ENCODE measurements at places on chromosomes 5 and 9.
A peak's percentile ranks its signal among the peaks of the same experiment; 100 is the strongest.

DNA sequence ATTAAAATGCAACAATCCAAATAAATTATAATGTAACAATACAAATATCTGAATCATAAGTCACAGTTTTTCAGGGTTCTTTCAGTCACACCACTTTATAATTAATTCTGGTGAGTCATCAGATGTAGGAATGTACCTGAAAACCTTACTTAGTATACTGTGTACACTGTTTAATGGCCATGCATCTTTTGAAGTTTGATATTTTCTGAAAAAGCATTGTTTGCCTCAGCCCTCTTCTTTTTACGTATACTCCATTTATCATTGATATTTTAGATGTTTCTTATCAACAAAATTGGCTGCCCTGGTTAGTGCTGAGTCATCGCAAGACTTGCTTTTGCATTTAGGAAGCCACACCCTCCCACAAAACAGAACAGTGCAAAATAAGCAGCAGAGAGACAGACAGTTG, 218.6 kb downstream of the PJA2 start:
- DNase-seq, result peak; percentile 20

- DNase-seq, result no peak
Observed at GRCh38 chr9:121289026-121289771, 21.2 kb downstream of the GSN start.

DNA sequence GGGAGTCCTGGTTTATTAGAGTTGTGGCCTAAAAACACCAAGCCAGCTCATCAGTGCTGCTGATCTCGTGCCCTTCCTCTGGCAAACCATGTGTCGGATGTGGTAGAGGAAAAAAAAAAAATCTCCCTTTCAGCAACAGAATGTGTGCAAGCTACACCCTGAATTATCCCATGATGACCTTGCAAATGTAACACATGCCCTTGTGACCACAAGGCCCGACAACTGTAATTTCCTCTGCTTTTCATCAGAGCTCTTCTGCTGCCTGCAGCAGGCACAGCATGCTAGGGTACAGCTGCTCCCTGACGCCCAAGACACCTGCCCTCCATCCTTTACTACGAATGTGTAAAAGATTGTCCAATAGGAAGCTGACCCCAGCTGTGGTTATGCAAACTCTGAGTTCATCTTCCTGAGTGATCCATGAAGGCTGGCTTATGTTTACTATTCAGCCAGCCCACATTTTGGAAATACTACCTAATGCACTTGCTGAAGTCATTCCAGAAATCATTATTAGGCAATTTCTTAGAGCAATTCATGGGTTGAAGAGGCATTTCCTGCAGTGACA, 14.6 kb upstream of the BNC2 start:
- no peak for DNase-seq

- no peak for DNase-seq
Observed at GRCh38 chr9:20225826-20226225, 396.5 kb downstream of the MLLT3 start.

DNA sequence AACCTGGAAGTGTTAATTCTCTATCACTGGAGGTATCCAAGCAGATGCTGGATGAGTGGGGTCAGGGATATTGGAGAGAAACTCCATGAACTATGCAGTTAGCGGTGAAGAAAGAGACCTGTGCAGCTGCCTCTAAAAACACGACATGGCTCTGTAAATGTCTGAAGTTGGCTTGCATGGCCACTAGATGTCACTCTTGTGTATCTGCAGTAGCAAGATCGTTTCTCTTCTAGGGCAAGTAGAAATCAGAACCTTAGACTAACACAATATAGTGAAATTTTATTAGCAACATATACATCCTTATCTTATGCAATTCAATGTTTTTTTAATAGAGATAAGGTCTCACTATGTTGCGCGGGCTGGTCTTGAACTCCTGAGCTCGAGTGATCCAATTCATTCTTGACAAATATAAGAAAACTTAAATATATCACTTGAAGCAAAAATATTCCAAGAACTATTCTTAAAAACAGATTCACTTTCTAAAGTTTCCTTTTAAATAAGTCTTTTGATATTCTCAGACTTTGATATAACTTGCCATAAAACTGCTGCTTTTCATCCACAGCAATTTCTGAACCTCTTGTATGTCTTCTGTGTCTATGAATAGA, 2.9 kb downstream of the OR2S2 start:
- peak; percentile 20 for DNase-seq

- DNase-seq, result no peak
Observed at GRCh38 chr5:43699910-43700309, 96.9 kb downstream of the NNT start.

- no peak for DNase-seq
Observed at GRCh38 chr5:1853531-1853930, 29.2 kb downstream of the IRX4 start.

- no peak for DNase-seq
Observed at GRCh38 chr9:84331119-84331809, 9.3 kb downstream of the SLC28A3 start.

GRCh38 chr5:108801776-108802175, 54.1 kb downstream of the FER start:
- no peak for DNase-seq

DNA sequence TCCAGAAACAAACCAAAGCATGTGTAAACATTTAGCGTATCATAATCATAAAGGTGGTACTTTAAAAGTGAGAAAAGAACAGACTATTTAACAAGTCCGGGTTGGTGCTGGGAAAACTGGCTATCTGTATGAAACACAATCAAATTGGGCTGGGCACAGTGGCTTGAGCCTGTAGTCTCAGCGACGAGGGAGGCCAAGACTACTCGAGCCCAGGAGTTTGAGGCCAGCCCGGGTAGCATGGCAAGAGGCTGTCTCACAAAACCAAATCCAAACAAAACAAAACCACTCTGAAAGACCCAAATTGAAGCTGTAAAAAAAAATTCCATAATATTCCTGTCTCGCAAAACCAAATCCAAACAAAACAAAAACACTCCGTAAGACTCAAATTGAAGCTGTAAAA, 4.3 kb downstream of the MRNIP start:
- DNase-seq, result no peak

DNA sequence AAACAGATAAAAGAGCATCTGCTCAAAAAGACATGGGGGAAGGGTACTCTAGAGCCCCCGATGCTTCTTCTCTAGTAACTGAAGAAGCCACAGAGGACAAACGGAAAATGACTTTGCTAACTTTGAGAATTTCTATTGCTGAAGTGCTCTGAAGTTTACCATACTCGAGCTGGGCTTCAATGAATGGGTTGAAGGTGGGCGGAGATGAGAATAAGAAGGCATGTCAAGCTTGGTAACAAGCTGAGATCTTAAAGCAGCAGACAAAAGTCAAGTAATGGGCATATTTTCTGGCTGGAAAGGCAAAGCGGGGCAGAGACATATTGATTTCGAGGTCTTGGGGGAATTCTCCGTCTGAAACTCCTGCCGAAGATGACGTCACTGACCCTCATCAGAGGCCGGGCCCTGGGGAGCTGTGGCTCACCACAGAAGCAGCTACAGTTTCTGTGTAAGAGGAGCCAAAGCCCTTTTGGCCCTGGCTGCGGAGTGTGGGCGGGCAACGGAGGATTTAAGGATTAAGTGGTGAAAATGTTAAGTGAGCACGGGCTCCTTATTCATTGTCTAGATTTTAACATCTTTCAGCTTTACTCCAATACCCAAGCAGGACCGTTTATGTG, 115.8 kb upstream of the SLIT3 start:
- peak; percentile 68 for DNase-seq

GRCh38 chr5:106127985-106128384, 1542.8 kb downstream of the EFNA5 start:
- peak; percentile 6 for DNase-seq

- no peak for DNase-seq
Observed at GRCh38 chr9:102521097-102521755, 473.9 kb upstream of the CYLC2 start.

GRCh38 chr5:13740471-13740870, 204.0 kb downstream of the DNAH5 start:
- no peak for DNase-seq

GRCh38 chr5:56466136-56466816, 233.1 kb upstream of the ANKRD55 start:
- DNase-seq, result no peak

GRCh38 chr5:91077623-91078022, 305.5 kb downstream of the ARRDC3 start:
- DNase-seq, result no peak

GRCh38 chr5:124979251-124979650, 232.8 kb upstream of the ZNF608 start:
- DNase-seq, result no peak

- DNase-seq, result no peak
Observed at GRCh38 chr9:78831726-78832125, 534.8 kb downstream of the PSAT1 start.

GRCh38 chr5:128357226-128357625, 180.8 kb downstream of the FBN2 start:
- no peak for DNase-seq

DNA sequence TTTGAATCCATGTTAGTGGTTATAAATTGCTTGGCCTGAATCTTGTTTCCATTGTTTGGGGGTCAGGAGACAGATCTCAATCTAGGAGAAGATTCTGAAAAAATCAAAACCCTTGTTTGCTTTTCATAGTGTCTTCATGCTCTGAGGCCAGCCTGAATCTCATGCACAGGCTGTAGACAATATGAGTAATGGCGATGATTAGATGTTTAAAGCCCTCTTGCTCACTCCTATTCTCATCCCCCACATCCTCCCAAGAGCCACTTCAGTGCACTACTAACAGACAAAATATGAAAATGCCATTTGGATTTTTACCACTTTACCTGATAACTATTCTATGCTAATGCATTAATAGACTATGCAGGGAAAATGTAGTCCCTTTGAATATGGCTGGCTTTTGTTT, 129.4 kb downstream of the NUDT12 start:
- DNase-seq, result no peak

- no peak for DNase-seq
Observed at GRCh38 chr9:115671236-115671962, 482.2 kb upstream of the PAPPA start.

GRCh38 chr5:11607944-11608483, 296.2 kb downstream of the CTNND2 start:
- no peak for DNase-seq
